Stimulated activated CD8-positive, alpha-beta memory T cell treated with anti-CD3 and anti-CD28 coated beads, Interleukin-4, amount 100 ng/mL, for 24 hours (primary cell): ENCODE measurements at places on chromosomes 5 and 9.

DNA sequence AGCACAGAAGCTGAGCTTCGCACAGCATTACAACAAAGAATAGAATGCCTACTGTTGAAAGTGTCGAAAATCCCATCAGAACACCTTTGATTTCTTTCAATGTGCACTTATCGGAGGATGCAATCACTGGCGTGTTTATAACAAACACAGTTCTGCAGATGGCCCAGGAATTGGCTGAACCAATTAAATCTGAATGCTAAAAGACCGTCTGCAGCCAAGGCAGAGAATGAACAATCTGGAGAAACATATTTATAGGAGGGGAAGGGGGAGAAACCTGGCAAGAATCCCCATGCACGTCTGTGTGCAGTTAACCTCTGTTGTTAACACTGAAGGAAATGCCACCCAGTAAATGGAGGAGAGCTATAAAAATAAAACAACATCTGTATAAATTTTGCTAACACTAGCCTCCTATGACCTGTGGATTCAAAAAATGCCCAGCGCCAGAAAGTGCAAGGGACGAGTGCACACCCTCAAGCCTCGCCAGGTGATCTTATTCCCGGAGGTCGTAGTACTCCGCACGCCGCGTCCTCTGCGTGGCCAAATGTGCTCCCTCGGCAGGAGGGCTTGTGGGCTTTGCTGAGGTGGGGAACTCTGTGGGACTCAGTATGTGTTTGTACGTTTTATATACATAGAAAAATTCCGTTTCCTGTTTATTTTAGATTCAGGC is 56.8 kb downstream of the PTCH1 start:
- no peak for DNase-seq

DNA sequence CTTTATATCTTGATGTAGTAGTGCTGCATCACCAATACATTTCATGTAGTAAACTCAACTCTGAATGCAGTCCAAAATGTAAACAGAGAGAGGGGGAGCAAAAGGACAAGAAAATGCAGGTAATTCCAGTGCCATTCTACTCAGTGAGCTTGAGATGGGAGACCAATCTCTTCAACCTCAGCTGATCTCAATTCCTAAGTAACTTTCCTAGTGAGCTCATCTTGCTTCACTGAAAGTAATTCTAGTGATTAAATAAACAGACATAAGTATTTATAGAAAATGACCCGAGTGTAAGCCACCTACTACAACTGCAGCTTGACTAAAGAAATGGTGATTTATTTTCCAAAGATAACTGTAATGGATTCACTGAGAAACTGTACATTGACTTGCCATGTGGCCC is 424.5 kb downstream of the DMRT2 start:
- DNase-seq = no peak

- DNase-seq = no peak
These were observed 29.0 kb downstream of the THBS4 start for GRCh38 chr5:80064124-80064523.

- no peak for DNase-seq
These were observed 45.4 kb downstream of the RAB14 start for GRCh38 chr9:121156263-121156731.

GRCh38 chr5:178826216-178826615 is 33.5 kb upstream of the ZNF354B start:
- DNase-seq = no peak

GRCh38 chr5:88647901-88648300 is 235.1 kb downstream of the MEF2C start:
- no peak for DNase-seq

- no peak for DNase-seq
These were observed 247.3 kb downstream of the PDZD2 start for GRCh38 chr5:31886206-31886605.

DNA sequence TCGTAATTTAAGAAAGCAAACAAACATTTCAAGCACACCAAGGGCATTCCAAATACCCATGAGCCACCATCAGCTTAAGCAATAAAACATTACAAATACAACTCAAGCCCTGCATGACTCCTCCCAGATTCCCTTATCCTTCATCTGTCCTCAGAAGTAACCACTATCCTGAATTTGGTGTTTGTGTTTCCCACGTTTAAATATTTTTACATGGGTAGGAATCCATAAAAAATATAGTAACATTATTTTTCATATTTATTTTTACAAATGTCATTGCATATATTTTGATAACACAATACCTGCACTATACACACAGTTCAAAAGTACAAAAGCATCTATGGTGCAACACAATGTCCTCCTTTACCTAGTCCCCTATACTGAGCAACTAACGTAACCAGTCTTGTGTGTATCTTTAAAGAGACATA is 6.4 kb downstream of the PRKAA1 start:
- no peak for DNase-seq

GRCh38 chr5:97355775-97356174 is 172.7 kb upstream of the RIOK2 start:
- DNase-seq = no peak

GRCh38 chr5:93055561-93055960 is 525.5 kb downstream of the NR2F1-AS1 start:
- DNase-seq = no peak

DNA sequence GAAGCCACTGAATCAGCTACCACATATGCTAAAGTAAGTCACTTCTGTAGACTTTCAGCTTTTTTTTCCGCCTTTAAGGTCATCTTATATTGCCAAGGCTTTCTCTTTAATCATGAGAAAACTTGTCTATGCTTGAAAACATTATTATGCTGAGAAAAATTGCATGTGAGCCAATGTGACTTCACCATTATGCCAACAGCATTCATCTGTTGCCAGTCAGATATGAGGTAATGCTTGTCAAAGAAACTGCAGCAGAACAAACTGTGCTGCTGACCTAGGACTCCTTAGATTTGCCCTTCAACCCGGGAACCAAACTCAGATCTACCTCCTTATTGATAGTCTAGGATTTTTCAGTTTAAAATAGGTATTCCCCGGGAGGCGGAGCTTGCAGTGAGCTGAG is 34.3 kb downstream of the SLC44A1 start:
- no peak for DNase-seq

- no peak for DNase-seq
These were observed 790.8 kb upstream of the NUDT12 start for GRCh38 chr5:104353371-104353770.

DNA sequence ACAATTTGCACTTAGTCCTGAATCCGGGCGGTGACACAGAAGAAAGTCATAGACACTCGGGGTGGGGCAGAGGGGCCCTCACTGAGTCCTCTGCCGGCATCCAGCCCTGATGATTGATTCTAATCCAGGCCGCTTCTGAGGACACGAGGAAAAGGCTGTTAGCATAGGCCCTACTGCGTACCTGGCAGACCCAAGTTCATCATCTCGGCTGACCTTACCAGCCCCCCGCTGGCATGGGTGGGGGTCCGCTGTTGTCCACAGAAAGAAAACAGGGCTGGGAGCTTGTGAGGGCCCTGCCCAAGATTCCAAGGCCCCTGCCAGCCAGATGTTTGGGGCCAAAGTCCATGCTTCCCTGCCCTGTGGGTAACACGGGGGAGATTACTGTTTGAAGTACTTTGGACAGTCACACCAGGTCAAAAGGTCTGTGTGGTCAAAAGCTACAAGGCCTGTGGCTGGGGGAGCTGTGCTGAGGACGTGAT is 24.5 kb downstream of the ERGIC1 start:
- no peak for DNase-seq

- DNase-seq = no peak
These were observed 33.9 kb downstream of the OLFML2A start for GRCh38 chr9:124810663-124811355.

- no peak for DNase-seq
These were observed 3.6 kb upstream of the JADE2 start for GRCh38 chr5:134521841-134522240.

DNA sequence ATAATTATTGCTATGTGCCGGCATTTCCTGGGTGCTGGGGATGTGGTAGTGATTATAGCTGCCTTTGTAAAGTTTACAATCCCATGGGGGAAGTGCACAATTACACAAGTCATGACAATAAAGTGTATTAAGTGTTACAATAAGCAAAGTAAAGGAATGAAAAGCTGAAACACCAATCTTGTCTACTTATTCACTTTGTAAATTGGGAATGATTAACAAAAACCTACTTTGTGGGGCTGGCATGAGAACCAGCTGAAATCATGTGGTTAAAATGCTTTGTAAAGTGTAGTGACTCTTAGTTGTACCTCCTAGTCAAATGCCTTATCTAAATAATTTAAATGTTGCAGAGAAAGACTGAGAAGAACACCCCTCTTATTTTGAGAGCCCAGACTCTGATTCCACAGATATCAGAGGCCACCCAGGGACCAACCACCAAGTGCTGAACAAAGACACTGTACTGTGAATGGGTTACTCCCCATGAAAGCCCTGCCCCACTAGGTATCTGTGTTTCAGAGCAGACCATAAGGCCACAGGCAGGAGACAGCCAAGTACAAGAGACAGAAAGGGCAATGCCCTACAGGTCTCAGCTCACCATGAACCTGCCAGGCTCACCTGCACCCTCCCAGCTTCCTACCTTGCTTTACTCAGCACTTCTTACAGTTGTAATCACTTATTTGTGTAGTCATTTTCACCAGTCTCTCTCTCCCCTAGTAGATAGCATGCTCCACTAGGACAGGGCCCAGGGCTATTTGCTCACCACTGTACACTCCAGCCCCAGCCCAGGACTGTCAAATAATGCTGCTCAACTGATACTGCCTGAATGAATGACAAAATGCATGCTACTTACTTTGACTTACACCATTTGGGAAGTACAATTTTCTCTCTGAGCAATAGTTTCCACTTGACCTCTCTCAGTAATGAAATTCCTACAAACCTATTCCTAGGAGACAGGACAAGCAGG is 101.6 kb upstream of the APC start:
- no peak for DNase-seq

DNA sequence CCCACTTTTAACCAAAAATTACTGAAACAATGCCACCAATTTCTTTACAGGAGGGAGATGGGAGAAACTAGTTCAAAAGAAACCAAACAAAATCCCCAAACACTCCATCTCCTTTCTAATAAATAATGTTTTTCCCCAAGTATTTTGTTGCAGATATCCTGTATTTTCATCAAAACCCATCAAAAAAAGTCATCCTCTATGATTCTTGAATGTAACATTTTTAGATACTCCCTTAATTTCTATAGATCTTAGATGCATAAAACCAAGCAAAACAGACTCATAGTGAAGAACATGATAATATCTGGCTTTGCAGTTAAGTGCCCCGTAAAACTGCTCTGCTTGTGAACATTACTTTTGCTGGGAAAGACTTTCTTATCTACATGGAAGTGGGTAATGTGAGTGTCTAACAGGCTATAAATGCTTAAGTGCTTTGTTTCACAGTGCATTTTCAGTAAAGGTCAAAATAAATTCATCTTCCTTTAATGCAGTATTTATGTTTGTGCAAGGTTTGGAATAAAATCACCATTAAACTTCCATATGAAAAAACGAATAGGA is 77.3 kb upstream of the TBCA start:
- DNase-seq = no peak

GRCh38 chr9:127565231-127565630 is 46.8 kb upstream of the STXBP1 start:
- no peak for DNase-seq

DNA sequence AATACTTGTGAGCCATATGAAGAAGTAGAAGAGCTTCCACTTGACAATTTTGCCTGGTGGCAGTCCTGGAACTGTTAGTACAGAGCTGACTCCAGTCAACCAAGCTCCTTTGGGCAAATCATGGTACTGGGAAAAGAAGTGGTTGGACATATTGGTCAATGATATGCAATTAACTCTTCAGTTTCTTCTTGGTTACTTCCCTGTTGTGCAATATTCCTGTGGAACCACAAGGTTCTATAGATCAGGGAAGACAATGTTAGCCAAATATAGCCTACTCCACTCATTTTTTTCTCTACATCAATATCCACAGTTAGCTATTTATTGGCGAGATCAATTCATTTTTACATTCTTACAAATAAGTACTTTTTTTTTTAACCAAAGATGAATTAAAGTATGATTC is 14.4 kb upstream of the GDA start:
- DNase-seq = no peak

- no peak for DNase-seq
These were observed 56.5 kb downstream of the GPR107 start for GRCh38 chr9:130110166-130110565.

DNA sequence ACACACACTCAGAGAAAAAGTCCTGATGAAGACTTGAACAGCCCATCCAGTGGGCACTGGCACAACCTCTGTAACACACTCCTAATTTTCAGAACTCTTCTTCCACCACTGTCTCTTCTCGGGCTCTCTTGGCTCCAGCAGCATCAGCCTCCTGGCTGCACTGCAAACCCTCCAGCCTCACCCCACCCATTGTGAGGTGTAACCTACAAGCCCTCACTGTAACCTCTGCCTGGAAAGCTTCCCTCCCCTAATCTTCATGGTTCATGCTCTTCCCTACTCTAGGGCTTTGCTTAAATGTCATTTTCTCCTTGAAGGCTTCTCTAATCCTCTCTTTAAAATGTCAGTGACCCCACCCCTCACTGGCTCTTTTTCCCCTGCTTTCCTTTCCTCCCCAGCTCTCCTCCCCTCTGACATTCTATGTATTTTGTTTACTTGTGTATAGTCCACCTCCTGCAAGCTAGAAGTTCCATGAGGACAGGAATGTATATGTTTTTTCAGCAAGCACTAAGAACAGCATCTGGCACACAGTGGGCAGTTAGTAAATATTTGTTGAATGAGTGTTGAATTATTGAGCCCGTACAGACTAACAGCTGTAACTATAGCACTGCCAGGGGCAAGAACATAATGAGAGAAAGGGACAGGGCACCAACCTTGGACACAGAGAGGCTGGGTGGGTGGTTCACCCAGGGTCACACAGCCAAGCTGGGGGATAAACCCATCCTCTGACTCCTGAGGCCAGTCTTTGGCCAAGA is 76.4 kb downstream of the ESM1 start:
- no peak for DNase-seq

- no peak for DNase-seq
These were observed 206.1 kb upstream of the IRX1 start for GRCh38 chr5:3389471-3390026.

GRCh38 chr5:173764332-173765028 is 123.7 kb upstream of the CPEB4 start:
- no peak for DNase-seq

- no peak for DNase-seq
These were observed 17.4 kb downstream of the GLE1 start for GRCh38 chr9:128521956-128522355.

- no peak for DNase-seq
These were observed 4.3 kb downstream of the EEIG1 start for GRCh38 chr9:127976498-127976897.

DNA sequence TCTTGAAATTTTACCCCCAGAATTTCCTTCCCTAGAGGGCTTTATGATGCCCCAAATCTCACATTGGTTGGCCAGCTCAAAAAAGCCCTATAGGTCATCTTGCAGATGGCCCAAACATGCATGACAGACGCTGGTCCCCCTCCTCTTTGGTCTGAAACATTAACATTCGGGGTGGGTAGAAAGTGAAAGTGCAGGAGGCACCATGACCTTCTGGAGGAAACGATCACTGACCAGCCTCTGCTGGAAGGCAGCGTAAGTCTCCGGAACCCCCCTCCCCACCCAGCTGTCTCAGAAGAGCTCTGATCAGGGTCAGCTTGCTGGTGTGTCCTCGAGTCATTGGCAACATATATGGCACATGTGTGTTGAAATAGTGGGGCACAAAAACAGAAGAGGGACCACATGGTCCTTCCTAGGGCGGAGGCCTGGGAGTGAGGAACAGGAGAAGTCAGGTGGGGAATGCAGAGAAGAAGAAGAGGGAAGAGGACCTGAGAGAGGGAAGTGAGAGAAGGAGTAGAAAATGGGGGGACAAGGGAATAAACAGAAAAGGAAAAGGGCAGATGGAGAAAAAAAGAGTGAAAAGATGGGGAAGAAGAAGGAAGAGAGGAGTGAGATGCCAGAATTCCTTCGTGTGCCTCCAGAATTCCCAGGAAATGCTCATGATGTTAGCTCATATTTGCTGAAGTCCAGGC is 46.2 kb downstream of the IL31RA start:
- DNase-seq = no peak
